Stimulated activated CD8-positive, alpha-beta memory T cell treated with anti-CD3 and anti-CD28 coated beads, Interleukin-2, amount 100 ng/mL, for 1 hour (primary cell): ENCODE measurements at places on chromosomes 16 and 17.
A peak's percentile ranks its signal among the peaks of the same experiment; 100 is the strongest.

DNA sequence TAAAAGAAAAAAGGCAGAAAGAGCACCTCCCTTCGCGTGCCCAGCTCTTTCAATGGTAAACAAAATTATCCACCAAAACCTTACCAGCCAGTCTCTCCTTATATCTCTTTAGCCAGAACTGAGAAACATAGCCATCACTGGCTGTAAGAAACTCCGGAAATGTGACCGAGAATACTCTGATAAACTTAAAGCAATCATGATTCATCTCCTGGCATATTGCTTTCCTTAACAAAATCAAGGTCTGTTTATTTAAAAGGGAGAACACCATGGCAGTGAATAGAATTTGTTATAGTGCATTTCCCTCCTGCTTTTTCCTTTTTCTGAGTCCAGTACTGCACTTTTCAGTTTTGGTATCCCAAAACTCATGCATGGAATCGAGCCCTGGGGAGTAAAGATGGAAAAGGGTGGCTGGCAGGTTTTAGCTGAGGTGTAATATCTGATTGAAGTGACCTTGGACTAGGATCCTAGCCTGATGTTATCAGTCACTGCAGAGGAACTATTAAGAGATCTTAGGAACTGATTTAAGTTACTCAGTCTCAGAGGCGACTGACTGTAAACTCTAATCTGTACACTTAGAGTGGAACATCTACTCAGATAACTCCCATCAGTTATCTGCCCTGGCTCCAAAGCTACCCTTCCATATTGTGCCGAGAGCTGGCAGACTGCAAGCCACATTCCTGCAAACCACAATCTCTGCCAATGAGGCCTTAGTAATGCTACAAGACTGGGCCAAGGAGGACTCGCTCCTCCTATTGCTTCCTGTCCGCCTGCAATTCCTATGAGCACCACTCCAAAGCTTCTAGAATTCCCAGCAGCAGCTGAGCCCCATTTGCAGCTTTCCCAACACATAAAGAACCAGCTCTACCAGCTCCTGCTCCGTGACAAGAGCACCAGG, 7.4 kb upstream of the COX10 start:
- DNase-seq: no peak

DNA sequence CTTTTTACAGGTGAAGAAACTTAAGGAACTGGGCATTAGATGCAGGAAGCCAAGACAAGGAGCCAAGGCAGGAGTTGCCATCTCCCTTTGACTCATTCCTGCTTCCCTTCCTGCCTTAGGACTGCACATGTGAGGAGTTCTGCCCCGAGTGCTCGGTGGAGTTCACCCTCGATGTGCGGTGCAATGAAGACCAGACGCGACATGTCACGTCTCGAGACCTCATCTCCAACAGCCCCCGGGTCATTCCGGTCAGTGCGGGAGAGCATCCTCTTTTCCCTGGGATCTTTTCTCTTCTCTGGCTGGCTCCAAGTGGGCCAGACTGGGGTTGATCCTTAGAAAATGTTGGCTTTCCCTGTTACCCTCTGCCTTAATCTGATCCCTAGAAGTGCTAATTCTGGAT, 6.6 kb downstream of the POLR2C start:
- DNase-seq: no peak

DNA sequence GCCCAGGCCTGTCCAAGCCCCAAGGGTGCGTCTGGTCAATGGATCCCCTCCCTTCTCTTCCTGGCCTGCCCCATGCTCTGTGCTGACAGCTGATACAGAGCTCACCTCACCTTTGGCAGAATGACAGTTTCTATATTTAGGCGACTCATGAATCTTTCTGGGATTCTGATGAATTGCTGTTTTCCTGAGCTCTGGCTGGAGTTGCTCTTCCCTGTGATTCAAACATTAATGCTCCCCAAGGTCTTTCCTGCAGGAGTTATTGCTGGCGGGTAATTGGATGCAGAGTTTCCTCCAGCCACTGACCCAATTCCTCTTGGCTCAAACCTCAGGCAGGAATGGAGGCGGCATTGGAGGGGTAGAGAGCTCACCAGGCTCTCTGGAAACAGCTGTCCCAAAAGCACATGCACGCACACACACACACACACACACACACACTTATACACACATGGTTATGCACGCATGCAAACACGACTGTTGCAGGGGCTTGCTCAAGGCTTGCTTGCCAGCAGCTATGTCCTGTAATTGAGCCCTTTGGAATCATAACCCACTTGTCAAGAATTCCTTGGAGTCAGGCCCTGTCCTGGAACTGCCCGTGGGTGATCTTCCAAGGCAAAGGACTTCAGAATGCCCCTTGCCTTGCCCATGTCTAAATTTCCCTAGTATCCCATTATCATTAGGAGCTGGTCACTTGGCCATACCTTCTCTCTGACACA, 128.8 kb downstream of the ASIC2 start:
- no peak for DNase-seq

- DNase-seq: no peak
Observed at GRCh38 chr17:49742166-49742638, 21.7 kb downstream of the FAM117A start.

DNA sequence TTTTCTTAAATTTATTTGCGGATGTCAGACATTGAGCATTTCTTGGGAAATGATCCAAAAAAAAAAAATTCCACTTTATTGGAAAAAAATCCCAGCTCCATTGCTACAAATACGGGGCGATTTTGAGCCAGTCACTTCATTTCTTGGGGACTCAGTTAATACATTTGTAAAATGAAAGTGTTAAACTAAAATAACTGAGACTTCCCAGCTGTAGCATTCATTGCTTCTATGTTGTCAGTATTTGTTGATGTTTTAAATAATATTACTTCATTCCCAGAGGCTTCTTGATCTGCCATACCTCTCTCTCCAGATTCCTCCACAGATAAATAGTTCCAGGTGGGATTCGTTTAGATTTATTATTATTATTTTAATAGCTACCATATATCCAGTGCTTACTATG, 77.1 kb upstream of the HS3ST3A1 start:
- no peak for DNase-seq

- no peak for DNase-seq
Observed at GRCh38 chr17:65548269-65548969, 13.0 kb downstream of the AXIN2 start.

GRCh38 chr17:7437369-7437863, 1.9 kb upstream of the FGF11 start:
- no peak for DNase-seq

- no peak for DNase-seq
Observed at GRCh38 chr17:27355419-27355818, 61.5 kb downstream of the WSB1 start.

DNA sequence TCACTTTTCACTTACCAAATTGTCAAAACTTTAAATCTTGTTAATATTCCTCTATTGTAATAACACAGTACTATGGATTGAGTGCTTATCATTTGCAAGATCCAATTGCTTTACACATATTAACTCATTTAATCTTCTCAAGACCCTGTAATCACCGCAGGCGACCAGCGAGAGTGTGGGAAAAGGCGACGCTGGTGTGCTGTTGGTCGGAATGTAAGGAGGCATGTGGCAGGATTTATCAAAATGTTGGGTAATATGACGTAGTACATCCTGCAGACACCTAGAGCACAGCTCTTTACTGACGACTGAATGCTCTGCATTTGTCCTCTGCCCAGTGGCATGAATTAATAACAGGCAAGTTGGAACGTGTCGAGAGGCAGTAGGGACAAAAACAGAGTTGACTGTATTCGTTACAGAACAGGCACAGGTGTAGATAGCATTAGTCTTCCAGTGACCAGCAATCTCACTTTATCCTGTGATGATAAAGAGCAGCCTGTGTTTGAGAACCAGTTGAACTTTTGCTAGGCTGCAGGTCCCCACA, 80.3 kb downstream of the TNRC6C start:
- DNase-seq: no peak

DNA sequence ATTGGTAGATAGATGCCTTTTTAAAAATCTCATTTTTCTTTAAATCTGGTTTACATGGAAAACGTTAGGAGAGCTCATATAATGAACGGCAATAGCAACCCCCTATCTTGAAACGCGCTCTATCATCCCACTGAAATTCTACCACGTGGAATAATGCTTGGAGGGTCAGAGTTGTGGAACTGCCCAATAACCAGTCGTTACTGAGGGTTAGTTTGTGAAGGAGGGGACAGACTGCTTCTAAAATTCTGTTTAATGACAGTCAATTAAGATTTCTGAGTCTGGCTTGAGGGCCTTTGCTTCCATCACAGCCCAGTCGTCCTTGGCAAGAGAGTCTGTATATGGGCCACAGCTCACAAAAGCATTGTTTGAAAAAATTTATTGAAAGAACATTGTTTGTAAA, 482 bp downstream of the IRF8 start:
- no peak for DNase-seq

DNA sequence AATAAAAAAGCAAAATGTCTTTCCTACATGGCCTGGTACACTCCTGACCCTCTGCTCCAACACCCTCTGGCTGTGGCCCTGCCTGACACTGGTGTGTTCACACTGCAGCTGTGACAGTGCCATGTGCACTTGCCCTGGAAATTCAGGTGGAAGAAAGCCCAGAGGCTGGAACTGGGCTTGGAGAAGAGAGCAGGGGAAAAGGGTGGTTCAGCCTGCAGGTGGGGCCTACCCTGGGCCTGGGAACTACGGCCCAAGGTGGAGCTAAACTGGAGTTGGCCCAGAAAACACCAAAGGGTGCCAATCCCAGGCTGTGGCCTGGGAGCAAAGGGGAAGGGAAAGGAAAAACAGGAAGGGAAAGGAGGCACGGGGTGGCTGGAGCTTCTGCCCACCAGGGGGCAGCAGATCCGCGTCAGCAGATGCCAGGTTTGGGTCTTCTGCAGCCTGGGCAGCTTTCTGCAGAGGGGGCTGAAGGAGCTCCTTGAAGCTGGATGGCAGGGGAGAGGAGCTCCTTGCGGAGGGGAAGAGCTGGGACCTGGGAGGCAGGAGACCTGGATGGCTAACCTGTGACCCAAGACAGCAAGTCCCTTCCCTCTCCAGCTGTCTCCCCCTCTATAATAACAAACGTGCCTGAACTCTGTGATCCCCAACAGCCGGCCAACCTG, 15.4 kb upstream of the CTCF start:
- DNase-seq: peak; percentile 53

GRCh38 chr17:44892250-44892649, 7.0 kb downstream of the EFTUD2 start:
- DNase-seq: no peak

DNA sequence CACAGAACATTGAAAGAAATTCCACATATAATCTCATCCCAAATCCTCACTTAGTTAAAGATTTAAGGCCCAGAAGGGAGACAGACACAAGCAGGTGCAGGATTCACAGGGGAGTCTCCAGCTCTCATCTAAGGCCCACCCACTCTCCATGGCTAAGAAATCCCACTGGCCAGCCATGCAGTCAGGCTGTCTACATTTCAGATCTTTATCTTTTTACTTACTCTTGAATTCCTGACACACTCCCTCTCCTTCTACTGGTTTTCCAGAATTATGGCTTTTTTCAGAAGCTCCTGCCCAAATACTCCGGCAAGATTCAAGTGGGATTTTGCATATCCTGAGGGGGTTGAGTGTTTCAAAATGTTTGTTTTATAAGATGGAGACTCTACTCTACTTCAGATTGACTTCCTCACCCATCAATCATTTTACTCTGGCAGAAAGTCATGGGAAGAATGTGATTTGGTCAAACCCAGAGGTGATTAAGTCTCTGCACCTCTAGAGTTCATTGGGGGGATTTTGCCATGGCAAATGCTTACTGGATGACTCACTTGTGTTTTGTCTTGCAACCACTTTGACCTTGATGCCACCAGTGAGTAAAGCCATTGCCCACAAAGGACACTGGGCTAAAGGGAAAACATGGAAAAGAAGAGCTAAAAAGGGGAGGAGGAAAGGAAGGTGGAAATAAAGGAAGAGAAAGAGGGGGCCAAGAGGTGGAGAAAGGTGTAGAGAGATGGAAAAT, 688.8 kb upstream of the SALL1 start:
- no peak for DNase-seq
